ENCODE measurements at places on chromosomes 11 and 22.

DNA sequence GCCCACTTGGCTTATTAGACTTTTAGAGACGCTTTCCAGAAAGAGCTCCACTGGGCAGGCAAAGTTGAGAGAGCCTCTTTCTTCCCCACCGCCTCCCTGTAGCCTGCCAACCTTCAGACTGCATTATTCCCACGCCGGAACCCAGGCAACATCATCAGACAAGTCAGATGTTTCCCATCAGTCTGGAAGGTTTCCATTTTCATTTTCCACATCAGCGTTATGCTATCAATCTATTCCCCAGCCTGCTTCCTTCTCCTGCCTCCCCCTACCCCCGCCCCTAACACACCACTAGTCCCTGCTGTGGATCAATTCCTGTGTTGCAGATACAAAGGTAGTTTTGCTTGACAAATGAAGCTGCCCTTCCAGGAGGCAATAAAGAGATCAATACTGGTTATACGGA lies 184.8 kb downstream of the DSCAML1 start:
- no peak for DNase-seq

GRCh38 chr11:116641561-116642045 lies 131.2 kb downstream of the BUD13 start:
- peak; percentile 58 for DNase-seq

DNA sequence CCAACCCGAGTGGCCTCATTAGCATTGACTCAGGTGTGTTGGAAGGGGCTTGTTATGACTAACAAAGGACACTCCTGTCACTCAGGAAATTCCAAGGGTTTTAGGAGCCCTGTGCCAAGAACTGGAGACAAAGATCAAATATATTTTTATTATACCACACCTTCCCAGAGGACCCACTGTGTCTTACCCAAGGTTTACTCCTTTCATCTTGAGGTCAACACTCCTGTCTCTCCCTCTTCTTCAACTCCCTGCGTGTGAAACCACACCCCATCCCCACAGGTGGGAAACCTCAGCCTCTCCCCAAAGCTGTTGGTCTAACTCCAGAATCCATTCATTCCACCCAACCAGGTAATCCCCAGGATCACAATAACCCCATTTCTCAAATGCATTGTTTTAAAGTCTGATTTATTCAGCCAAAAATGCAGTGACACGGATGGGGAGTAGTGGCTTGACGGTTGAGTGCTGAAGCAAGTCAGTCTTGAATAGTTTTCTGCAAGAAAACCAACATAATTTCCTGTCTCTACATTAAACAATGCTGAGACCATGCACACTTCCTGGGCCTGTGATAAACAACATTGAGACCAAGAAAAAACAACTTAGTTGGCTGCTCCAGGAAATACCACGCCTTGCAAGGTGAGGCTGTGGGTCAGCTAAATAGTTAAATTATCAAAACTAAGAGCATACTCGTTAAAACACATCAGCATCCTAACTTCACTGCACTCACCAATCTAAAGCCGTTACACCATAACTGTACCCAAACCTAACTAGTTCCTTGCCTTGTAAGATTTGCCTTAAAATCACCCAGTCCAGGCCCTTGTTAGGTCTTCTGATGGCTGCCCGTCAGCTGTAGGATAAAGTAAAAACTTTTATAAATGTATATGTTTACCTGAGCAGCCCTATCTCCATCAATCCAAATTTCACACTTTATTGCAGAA lies 38.5 kb upstream of the SPON1 start:
- no peak for DNase-seq

DNA sequence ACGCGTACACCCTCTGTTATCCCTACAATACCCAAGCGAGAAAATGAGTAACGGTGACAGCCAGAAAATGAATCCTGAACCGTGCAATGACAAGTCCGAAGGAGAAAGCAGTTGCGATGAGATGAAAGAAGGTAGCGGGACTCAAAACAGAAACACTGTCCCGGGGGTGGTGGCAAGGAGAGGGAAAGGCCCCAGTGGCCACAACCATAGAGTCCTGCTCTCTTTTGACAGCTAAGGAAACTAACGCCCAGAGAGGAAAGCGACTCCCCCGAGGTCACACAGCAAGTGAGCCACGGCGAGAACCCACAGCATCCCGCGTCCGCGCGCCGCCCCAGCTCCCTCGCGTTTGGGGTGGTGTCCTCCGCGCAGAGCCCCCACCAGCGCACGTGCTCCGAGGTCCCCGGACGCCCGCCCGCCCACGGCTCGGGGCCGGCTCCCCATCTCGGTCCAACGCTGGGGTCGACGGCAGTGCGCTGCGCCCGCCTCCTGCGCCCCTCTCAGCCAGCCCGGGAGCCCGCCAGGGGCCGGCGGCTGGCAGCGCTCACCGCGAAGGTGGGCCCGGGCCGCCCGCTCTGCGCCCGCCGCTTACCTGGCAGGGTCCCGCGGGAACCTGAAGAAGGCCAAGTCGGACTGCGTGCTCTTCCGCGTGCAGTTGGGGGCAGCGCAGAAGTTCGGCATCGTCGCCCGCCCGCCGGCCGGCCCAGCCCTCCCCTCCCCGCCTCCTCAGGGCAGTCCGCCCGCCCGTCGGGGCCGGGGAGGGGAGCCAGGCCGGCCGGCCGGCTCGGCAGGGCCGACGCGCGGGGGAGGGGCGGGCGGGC lies 564 bp downstream of the THAP12 start:
- peak; percentile 78 for DNase-seq

GRCh38 chr11:35418282-35419183 lies 825 bp downstream of the SLC1A2 start:
- DNase-seq, result no peak

- DNase-seq, result no peak
Observed at GRCh38 chr11:65563601-65564000, 5.4 kb upstream of the LTBP3 start.
